ENCODE measurements at places on chromosomes 3 and 15.

DNA sequence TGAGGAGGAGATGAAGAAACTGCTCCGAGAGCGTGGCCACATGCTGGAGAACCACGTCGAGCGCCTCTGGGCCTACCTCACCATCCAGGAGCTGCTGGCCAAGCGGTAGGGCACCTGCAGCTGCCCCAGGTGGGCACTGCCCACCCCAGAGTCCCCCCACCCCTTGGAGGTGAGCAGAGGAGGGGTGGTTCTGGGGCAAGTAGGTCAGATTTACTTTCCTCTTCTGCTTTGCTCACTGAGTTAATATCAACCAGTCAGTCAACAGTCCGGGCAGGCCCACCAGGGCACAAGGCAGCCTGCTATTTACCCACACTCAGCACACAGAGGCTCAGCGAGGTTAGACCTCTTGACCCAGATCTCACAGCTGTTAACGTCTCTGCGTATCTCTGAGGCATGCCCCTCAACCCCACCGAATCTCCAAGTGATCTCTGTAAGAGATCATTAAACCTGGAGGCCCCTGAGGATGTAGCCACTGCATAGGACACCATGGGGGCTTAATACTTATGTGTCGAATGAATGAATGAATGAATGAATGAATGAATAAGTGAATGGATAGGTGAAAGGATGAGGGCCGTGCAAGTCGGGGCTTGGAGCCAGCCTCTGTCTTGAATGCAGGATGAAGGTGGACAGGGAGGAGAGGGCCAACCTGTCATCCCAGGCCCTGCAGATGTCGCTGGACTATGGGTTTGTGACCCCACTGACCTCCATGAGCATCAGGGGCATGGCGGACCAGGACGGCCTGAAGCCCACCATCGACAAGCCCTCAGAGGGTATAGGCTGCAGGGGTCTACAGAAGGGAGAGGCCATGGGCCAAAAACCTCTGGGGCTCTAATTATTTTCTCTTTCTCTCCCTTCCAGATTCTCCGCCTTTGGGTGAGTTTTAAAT is 8.0 kb upstream of the ITIH3 start:
- no peak for DNase-seq

DNA sequence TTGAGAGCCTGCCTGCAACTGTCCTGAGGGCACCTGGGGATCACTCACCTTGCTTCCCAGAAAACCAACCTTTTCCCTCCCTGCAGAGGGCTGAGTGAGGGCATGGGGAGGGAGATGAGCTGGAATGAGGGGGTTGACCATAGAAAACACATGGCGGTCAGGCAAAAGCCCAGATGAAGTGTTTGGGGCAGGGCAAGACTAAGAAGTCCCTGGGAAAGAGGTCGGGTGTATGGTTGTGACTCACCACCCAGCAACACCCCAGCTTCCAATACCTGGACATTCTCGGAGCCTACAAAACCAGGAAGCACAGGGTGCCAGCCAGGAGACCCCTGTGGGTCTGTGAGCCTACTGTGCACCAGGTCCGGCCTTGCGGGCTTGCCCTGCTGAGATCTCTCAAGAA is 95.3 kb upstream of the ATP2B2 start:
- no peak for DNase-seq

GRCh38 chr3:62822905-62823304 is 52.3 kb downstream of the CADPS start:
- no peak for DNase-seq

DNA sequence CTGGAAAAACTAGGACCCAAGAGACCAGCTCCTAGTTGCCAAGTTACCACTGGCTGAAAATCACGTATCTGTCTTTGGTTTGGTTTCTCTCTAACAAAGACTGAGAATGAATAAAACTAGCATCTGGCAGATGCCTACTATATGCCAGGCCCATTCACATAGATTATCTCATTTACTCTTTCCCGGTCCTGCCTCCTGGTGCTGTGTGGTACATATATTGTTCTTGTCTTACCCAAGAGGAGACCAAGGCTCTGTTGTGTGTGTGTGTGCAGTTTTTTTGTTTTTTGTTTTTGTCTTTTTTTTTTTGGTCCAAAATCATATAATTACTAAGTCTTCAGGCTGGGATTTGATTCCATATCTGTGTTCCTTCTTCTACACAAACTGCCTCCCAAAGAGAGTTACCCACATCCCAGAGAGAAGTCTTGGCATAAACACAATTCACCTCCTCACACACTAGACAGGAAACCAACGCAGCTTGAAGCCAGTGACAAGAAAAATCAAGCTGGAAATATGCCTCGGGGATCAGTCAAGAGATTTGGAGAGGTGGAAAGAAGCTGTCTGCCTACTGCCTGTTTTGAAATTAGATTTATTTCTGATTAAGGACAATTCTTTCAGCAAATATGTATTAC is 891 bp downstream of the AHSG start:
- no peak for DNase-seq

GRCh38 chr15:41655716-41656115 is 4.5 kb upstream of the MGA start:
- no peak for DNase-seq

DNA sequence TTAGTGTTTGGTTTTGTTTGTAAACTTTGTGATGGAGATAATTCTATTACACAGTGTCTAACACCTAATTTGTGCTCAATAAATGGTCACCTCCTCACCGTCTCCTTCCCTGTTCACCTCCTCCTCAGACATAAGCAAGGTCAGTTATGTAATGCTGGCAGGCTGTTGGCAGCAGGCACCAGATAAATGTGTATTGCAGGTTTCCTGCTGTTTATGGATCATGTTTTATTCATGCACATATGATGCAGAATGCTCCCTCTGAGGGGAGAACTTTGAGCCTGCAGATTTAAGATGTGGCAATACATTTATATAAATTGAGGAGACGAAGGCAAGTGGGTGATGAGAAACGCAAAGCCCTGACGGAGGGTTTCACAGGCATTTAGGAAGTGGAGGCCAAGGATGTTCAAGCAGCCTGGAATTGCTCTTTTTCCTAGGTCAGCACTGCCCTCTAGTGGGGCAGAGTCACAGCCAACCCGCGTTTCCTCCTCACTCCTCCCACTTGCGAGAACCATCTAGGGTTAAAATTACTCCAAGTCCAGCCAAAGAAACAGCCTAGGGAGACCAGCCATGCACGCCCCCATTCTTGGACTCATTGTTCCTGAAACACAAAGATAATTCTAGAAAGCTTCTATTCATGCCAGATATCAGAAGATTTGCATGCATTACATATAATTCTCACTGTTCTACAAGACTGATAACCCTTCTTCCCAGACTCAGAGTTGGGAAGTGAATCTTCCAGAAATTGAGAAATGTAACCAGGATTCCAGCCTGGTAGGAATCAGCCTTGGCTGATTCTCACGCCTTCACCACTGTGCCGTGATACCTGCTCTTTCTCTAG is 228.7 kb downstream of the SLCO3A1 start:
- peak; percentile 62 for DNase-seq

- DNase-seq, result no peak
Observed at GRCh38 chr3:30750967-30751366, 143.5 kb downstream of the GADL1 start.

DNA sequence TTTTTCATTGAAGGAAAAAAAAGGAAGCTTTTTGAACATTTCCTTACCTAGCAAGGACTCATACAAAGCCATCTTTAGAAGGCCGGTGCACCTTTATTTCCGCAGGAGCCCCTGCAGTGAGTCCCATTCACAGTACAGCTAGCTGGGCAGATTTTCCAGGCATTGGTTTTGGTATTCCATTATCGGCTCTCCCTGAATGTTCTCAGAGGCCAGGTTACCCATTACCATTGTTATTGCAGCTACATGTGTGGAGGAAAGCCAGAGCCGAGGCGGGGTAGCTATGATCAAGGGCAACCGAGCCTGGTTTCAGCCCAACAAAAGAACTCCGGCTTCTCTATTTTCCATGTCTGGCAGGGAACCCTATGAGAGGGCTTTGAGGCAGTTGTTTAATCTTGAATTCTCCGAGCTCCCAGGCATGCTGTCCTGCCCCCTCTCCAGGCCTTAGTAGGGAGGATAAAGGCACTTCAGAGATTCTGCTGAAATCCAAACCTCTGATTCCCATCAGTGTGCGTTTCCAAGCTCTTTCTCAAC is 100.3 kb downstream of the LRRK1 start:
- no peak for DNase-seq

GRCh38 chr15:40510201-40510600 is 39.4 kb downstream of the CHST14 start:
- DNase-seq, result no peak

DNA sequence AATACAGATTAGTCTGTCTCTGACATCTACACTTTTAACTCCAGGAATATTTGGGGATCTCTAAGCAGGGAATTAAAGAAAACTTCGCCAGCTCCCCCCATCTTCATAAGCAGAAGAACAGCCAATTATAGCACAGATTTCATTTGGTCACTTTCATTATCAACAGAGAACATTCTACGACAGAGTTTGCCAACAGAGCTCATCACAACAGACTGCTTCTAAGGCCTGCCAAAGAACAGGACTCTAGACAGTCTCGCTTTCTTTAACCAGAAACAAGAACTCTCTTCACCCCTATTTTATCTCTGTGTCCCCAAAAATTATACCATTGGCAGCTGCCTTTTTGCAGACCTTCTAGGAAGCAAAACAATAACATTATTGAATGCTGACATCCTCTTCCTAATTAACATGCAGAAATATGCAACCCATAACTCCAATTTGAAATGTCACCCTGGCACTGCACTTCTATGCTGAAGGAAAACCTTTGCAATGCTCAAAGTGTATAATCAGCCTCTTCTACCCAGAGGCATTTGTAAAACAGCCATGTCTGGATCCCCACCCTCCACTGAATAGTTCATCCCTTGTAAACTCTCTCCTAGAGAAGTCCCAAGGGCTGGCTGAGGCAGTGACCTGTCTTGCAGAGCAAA is 552.8 kb downstream of the MAGI1 start:
- DNase-seq, result no peak

Data from NCI-H510A treated with DMSO at 0.1 percent for 48 hours (cell line).